ENCODE measurements at places on chromosomes 11 and 22.

DNA sequence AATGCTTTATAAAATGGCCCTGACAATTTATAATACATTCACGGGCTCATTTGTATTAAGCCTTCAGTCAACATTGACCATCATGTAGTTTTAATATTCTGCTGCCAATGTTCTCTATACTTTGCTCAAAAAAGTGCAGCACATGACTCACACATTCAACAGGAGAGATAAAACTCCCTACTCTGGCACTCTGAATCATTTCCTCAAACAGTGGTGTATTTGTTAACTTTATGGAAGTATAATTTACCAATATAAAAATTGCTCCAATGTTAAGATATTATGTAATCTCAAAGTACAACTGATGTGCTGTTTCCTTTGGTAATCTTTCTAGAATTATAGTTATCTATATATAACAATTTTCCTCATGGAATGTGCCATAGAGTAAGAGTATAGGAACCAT is 39.9 kb downstream of the MAML2 start:
- DNase-seq, result no peak

- DNase-seq, result no peak
Measured at GRCh38 chr11:69537855-69538640, 56.6 kb downstream of the LINC01488 start.

DNA sequence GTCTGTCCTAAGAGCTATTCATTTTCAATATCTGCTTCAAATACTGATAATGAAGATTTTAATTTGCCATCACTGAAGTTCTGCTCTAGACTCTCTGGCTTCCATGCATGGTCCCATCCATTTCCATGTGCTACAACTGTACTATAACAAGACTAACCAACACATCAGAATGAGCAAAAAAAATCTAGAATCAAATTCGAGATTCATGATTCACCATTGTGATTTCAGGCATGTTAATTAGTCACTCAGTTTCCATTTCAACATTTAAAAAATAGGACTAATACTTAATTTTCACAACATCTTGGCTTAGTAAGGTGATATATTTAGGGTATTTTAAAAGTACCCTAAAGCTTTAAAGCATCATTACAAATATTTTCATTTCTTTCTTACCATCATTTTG is 22.8 kb downstream of the PICALM start:
- no peak for DNase-seq

DNA sequence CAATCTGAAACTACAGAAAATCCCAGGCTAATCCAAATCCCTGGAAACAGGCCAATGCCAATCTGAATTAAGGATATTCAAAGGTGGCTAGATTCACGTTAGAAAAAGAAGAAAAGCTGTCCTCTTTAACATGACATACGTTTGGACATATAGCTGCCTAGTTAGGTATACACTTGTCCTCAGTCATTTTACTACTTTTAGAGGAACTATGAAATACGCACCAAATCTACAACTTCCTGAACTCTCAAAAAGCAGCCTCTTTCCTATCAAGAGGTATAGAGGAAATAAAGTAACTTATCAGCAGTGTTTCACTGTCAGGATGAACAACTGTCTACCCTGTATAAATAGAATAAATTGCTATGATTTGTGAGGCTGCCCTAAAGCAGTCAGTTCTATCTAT is 24.0 kb downstream of the KMT5B start:
- no peak for DNase-seq

- DNase-seq, result no peak
Measured at GRCh38 chr11:88164320-88164719, 10.9 kb downstream of the RAB38 start.

DNA sequence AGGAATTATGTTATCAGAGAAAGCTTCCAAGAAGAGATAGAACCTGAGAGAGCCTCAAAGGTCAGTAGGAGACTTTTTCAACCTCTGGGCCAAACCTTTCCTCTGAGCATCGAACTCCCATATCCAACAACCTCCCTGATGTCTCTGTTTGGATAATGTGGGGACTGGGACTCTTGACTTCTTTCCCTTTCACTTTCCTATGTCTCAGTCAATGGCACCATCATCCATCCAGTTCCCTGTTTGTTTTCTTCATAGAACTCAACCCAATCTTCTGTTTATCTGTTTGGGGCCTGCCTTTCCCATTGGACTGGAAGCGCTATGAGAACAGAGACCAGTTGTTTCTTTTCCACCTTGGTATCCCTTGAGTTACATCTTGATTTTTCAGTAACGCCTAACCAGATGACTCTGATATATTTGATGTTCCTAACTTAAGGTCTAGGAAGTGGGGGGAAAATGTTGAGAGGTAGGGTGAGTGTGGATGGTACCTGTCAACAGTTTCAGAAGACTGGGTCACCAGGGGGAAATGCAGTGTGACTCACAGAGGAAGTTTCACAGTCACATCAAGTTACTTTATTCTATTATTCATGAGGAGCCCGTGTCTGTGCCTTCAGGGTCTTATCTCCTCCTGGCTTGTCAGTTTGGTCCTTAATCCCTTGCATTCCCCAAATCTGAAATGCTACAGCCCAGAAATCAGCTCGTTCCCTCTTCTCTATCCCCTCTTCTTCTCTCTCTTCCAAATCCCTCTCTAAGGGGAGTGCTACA is 4.5 kb upstream of the KCNE3 start:
- DNase-seq, result no peak

DNA sequence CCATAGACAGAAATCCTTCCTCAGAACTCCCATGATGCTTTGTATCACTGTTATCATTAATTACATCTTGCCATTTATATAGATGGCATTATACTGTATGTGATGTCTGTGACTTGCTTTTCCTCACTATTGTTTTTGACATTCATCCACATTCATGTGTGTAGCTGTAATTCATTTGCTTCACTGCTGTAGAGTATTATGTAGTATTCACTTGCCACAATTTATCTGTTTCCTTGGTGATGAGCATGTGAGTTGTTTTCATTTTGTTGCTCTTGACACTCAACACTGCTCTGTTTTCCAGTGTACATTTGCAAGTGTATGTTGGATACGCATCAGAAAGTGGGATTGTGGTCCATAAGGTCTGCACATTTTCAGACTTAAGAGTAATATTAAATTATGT is 328.6 kb upstream of the C11orf87 start:
- DNase-seq, result no peak
